IMR-90 (cell line): ENCODE measurements at places on chromosomes 16 and 17. TPM values are rescaled to one million over a fixed set of nuclear protein-coding genes. Genes with fewer than 3 reads are reported as not detected.

DNA sequence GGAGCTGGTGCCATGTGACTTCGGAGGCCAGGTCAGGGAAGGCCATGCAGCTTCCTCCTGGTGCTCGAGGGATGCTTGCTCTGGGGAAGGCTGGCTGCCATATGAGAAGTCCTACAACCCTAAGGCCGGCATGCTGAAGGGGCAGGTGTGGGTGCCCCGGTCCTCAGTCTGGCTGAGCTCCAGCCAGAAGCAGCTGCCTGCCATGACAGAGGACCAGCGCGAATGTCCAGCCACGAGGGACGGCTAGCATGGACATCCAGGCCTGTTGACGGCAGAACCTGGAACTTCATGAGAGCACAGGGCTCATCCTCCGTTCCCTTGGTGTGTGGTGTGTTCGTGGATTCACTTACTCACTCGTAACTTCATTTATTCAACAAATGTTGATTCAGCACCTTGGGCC, 140.6 kb downstream of the IRF8 start:
- no peak overlapping the region for H3K27ac ChIP-seq
- H3K36me3 ChIP-seq: no peaks in the 10 kb centered on the region
- H3K4me1 ChIP-seq: no peaks in the 10 kb centered on the region; the same call in 1 of the 2 replicates
- H3K27me3 ChIP-seq: peaks cover 43% of the 10 kb centered on the region
- H3K4me3 ChIP-seq: no peak overlapping the region

GRCh38 chr17:38877130-38877851, 7.4 kb downstream of the LASP1 start:
- no peaks in the 10 kb centered on the region for H3K27me3 ChIP-seq
- no peak overlapping the region for H3K4me3 ChIP-seq
- H3K27ac ChIP-seq: peak overlapping the region; percentile 25
- no peak for DNase-seq
- H3K36me3 ChIP-seq: peaks cover 64% of the 10 kb centered on the region

GRCh38 chr17:76658242-76658662, 14.7 kb upstream of the ST6GALNAC1 start:
- H3K4me1 ChIP-seq: peaks cover 5% of the 10 kb centered on the region
- peaks cover 8% of the 10 kb centered on the region for H3K27me3 ChIP-seq
- no peak overlapping the region for H3K4me3 ChIP-seq
- DNase-seq: no peak
- no peak overlapping the region for H3K27ac ChIP-seq

- DNase-seq: no peak
- H3K36me3 ChIP-seq: no peaks in the 10 kb centered on the region
- no peak overlapping the region for H3K4me3 ChIP-seq
- no peaks in the 10 kb centered on the region for H3K4me1 ChIP-seq
These were observed 919.1 kb upstream of the EEF2KMT start for GRCh38 chr16:6016530-6017184.

Gene LPO
- not detected in 2 replicates for total RNA-seq

GRCh38 chr17:82750241-82750908, 1.5 kb upstream of the TBCD start:
- no peaks in the 10 kb centered on the region for H3K36me3 ChIP-seq
- DNase-seq: no peak
- peaks cover 4% of the 10 kb centered on the region for H3K4me1 ChIP-seq
- no peak overlapping the region for H3K4me3 ChIP-seq
- no peaks in the 10 kb centered on the region for H3K27me3 ChIP-seq
- no peak overlapping the region for H3K27ac ChIP-seq

DNA sequence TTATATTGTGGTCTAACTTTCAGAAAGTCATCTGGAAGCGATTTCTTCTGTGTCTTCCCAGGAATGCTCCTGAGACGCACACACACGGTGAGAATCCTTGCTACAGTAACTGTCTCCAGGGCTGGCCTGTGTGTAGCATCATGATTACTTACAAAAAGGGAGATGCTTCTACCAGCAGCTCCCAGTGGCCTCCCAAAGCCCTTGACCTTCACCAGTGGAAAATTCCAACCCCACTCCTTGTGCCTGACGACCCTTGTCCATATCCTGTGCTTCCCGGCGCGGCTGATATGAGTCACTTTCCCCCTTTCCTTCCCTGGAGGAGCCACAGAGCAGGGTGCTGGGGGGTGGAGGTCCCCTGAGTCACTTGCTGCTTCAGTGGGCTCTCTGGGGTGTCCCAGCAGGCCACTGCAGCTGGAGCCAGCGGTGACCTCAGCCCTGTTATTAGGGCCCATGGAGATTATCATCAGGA, 22.1 kb upstream of the NAT9 start:
- H3K27me3 ChIP-seq: no peaks in the 10 kb centered on the region
- no peak overlapping the region for H3K27ac ChIP-seq
- peaks cover 43% of the 10 kb centered on the region for H3K36me3 ChIP-seq

DNA sequence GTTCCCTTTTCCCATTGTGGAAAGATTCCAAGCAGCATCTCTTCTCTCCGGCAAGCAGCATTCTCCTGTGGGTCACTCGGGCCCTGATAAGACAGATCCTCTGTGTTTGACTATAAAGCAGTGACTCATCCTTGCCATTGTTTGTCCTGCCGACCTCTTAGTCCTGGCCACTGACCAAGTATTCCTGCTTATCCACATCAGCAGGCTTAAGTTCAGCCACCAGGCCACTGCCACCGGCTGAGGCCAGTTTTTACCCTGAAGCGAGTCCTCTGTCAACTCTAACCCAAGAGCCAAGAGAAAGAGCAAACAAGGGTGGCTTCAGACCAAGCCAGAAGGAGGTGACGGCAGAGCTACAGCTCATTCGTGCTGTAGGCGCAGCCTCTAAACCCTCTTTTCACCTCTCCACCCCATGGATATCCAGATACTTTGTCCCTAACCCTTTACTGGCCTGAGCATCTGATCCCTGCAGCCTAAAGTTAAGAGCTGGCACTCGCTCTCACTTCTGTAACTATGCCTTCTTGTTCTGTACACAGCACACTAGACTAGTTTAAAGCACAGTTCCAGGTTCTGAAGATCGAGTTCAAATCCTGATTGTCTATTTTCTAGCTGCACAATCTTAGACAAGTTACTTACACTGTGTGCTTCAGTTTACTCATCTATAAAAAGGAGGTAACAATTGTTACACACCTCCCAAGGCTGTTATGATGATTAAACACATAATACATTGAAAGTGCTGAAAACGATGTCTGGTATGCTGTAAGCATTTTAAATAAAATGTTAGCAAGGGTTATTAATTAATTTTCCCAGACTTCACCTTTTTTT, 31.0 kb downstream of the SOX9 start:
- no peaks in the 10 kb centered on the region for H3K36me3 ChIP-seq
- H3K4me1 ChIP-seq: peaks cover 10% of the 10 kb centered on the region
- no peaks in the 10 kb centered on the region for H3K27me3 ChIP-seq
